NCI-H226 (cell line): ENCODE measurements at places on chromosomes 5 and 9.

DNA sequence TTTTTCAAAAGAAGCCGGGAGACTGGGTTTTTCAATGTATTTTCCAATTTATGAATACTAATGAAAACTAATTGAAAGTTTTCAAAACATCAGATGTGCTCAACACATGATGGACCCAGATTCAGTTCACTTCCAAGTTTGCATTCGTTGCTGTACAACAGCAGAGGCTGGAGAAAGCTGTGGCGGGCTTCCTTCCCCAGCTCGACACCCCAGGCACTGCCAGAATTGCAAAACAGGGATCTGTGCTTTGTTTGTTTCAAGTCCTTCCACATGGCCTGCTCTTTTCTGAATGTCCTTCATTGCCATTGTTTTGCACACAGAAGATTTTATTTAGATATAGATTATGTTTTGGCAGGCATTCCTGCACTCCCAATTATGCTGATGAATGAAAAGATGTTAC is 30.3 kb upstream of the INSYN2B start:
- DNase-seq: no peak

DNA sequence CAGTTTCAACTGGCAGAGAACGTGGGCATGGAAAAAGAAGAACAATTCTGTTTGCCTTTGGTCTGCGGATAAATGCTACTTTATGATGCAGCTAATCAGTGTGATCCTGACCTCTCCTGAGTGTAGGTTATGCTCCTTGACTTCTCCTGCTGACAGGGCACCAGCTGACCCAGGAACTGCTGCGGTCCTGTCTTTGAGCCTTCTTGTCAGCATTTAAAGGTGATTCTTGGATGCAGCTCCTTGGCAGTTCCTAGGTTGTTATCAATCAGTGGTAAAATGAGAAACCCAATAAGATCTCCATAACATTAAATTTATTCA is 150.3 kb upstream of the FGF10 start:
- no peak for DNase-seq

DNA sequence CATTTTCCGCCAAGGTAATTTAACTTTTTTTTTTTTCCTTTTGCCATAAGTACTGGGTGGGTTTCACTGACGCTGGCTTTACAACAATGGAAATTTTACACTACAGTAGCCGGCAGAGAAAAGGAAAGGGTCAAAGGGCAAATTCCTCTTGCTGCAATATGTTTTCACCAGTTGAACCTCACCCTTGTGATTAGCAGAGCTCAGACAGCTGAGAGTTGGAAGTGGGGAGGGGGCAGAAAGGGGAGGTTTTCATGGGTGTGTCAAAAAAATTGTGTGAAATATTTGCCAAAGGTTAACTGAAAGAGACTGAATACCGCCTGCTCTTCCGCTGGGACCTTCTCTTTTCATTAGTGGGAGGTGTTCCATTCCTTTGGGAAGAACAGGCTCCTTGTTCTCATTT is 296.9 kb downstream of the ADAMTS6 start:
- DNase-seq: no peak

DNA sequence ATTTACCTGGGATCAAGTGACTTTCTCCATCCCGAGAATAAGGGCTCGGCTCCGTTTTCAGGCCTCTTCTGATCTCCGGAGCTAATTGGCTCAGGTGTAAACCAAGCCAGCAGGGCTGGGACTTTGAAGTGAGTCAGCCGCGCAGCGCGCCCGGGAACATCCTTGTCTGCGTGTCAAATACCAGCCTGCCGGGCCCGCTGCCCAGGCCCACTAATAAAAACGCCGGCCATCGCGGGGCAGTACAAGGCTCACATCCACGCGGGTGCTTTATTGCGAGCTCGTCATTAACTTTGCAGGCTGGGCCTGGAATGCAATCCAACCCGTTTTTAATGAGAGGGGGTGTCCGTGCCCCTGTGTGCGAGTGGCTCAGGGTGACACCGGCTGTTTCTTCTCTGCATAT is 416.8 kb downstream of the IRX2 start:
- no peak for DNase-seq

DNA sequence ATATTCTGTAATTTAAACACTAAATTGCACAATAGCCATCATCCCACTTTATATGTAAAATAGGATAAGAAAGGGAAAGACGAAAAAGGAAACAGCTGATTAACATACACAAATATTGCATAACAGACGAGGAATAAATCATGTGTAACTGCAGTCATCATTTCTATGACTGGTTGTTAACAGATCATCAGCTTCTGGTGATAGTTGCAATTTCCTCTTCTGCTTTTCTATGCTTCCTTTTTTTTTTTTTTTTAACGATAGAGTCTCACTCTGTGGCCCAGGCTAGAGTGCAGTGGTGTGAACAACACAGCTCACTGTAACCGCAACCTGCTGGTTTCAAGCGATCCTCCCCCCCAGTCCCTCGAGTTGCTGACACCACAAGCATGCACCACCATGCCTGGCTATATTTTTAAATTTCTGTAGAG is 22.5 kb upstream of the JAKMIP2 start:
- no peak for DNase-seq

DNA sequence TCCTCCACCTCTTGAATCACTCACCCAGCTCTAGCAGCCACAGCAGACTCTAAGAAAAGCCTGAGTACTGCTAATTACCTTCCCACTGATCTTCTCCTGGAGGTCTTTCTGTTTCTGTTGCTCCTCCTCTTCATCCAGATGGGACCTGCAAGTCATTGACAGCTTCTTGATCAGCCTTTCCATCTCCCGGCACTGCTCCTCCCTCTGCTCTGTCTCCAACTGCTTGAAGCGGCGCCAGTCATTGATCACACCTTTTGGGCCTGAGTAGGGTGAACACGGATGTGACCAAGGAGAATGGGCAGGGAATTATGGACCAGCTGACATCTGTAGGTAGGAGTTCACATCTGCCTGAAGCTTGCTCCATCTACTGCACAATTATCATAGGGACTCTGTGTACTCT is 5.5 kb downstream of the PDCL start:
- no peak for DNase-seq

DNA sequence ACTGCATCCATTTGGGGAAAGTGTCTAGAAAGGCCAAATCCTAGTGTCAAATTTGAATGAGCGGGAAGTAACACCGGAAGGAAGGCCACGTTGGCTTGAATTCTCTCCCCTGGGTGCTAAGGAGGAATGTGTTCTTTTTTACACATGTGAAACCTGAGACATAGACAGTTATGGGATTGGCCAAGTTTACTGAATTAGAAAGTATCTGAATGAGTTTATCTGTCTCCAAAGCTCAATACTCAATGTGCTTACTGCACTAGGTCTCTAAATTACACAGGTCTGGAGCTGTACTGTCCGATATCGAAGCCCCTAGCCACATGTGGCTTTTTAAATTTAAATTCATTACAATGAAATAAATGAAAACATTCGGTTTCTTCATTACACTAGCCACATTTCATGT is 6.0 kb downstream of the DMRT1 start:
- DNase-seq: no peak

- DNase-seq: no peak
Observed at GRCh38 chr5:59496524-59497134, 396.9 kb downstream of the PDE4D start.

- no peak for DNase-seq
Observed at GRCh38 chr9:128818839-128819715, 777 bp downstream of the ENDOG start.

DNA sequence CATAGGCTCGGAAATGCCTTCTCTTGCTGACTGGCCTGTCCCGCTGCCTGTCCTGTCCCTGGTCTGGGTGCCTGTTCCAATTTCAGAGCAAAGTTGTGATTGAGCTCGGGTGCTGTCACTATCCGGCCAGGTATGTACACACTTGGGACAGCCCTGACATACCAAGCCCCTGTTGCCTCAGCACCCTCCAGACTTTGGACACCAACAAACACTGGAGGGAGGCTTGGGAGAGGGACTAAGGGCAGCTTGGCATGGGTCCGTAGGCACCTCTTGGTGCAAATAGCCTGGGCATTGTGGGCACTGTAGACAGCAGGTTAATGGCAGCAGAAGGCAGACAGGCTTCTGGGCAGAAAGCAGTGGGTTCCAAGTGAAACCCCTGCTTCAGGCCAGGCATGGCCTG is 86.3 kb upstream of the SEMA6A start:
- DNase-seq: no peak

DNA sequence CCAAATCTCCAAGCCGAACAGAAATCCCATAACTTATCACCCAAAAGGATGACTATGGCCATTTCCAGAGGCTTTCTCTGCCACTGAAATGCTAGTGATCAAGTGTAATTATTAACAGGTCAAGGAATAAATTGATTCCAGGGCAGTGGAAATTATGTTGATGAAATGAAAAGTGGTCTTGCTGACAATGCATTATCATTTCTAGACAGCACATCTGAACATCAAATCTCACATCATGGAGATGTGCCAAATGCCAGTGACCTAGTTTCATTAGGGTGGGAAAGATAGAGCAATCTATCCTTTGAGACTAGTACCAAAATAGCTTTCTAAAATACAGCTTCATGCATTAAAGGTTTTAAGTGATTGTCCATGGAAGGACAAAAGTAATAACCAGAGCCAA is 86.1 kb downstream of the AUH start:
- no peak for DNase-seq

- peak; percentile 86 for DNase-seq
Observed at GRCh38 chr9:95770653-95771131, 104.8 kb upstream of the ERCC6L2 start.

DNA sequence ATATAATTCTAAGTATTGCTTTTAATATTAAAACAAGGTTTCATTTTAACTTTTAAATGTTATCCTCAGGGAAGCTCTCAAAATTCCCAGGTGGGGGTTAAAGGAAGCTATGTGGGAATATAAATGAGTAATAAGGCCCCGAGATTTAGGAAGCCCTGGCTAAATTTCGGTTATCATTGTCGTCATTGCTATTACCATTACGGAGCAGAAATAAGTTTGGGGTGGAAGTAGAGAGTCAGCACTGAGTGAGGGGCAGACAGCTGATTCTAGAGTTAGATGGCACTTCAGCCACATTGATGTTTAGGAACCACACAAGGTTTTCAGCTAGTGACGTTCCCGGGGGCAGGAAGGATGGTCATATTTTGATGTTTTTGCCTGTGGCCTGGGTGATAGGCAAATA is 74.9 kb downstream of the NREP start:
- DNase-seq: no peak

GRCh38 chr9:121455527-121456239 is 44.0 kb downstream of the GGTA1 start:
- DNase-seq: no peak

DNA sequence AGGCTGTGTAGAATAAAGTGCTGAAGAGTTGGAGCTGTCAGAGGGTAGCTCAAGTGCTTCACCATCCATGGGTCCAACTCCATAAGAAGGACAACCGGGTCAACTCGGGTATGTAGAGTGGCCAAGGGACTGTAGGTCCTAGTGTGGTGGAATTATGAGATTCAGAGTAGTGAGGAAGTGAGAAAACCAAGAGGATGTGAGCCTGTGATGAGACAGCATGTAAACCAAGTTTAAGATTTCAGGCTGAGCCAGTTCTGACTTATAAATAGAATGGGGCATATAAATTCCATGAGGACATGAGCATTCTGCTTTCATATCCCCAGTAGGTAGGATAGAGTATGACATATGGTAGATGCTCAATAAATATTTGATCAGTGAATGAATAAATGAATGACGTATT is 96.3 kb downstream of the CFAP95 start:
- no peak for DNase-seq

DNA sequence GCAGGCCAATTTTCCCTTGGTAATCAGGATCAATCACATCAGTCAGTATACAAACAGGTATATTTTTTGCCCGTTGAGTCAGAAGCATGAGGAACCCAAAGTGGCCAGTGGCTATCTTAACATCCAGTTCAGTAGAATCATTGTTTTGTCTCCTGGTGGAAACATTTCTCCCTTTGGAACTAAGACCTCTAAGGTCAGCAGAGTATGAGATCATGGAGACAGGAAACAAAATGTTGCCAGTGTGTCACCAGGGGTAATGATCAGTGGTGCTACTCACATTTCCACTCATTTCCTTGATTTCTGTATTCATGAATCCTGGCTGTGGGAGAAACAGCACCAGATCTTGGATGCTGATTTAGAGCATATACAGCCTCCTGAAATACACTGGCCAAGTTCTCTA is 553.0 kb downstream of the CSNK1G3 start:
- no peak for DNase-seq

DNA sequence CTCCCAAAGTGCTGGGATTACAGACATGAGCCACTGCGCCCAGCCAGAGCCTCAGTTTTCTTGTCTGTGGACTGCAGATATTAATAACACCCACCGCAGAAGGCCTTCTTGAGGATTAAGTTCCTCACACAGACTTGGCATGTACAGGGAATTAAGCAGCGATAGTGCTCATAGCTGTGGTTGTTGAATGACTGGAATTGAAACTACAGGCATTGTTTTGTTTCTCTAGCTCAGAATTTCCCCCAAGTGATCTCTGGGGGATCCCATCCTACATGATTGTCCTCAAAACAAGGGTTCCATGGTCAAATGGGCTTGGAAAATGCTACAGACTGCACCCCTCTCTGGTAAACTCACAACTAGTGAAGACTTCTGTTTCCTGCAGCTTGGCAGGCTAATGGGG is 44.2 kb upstream of the TDRD7 start:
- no peak for DNase-seq

DNA sequence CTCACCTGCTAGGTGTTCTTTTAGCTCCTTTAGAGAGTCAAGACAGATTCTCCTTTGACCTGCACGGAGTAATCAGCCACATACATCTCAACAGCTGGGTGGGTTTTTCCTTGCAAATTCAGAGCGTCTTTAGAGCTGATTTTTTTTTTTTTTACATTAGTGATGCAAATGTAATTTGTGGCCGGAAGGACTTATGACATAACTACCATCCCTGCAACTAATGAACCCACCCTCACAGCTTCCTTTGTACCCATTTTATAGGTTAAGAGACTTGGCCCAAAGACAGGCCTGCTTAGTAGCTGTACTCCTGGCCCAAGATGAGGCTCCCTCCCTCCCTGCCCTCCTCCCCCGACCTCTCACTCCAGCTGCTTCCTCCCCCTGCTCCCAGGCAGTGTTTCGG is 69.9 kb upstream of the NIPAL4 start:
- no peak for DNase-seq

DNA sequence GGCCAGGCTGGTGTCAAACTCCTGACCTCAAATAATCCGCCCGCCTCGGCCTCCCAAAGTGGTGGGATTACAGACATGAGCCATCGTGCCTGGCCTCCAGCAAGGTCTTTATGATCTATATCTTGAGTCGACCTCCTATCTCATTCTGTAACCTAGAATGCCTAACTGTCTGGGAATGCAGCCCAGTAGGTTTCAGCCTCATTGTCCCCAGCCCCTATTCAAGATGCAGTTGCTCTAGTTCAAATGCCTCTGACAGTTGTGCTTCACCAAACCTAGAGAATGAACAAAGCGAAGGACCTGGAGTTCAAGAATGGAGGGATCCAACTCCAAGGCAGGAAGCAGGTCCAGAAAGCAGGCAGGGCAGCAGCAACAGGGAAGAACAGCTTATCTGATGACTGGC is 30.8 kb downstream of the GLRX start:
- no peak for DNase-seq
